ENCODE measurements at places on chromosomes 7 and 10. TPM values are rescaled to one million over a fixed set of nuclear protein-coding genes. Genes with fewer than 3 reads are reported as not detected.

TMEM178B gene
- 4.0 TPM for total RNA-seq

ATOH7 gene
- not detected for total RNA-seq

FHIP2A gene
- 7.9 TPM for total RNA-seq

DNA sequence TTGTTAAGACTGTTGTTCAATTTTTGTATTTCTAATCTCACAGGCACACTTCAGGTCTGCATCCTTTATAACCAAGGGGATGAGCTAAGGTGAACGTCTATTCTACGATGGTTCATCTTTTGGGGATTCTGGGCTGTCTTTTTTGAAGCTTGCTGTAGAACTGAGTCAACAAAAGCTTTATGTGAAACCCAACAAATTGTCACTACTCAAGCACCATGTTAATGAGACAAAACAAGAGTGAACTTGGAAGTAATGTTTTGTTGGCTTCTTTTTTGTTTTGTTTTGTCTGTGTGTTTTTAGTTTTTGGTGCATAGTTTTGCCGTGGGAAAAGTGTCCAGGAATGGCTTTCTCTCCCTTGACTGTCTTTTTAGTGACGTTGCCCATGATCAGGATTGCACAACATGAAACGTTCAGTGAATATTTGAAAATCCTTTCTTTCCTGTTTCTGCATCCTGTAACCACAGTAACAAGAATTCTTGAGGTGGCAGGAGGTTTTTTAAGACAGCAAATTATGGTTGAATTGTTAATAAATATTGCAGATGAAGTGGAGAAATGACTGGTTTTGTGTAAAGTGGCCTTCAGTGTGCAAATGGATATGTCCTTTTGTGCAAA lies 65.6 kb downstream of the WIPF3 start:
- no peak for ATAC-seq

GRCh38 chr10:102779680-102780526 lies 36.2 kb downstream of the WBP1L start:
- ATAC-seq = no peak

- ATAC-seq = peak; percentile 94
Observed at GRCh38 chr7:127667017-127667670, 15.2 kb downstream of the SND1 start.

DNA sequence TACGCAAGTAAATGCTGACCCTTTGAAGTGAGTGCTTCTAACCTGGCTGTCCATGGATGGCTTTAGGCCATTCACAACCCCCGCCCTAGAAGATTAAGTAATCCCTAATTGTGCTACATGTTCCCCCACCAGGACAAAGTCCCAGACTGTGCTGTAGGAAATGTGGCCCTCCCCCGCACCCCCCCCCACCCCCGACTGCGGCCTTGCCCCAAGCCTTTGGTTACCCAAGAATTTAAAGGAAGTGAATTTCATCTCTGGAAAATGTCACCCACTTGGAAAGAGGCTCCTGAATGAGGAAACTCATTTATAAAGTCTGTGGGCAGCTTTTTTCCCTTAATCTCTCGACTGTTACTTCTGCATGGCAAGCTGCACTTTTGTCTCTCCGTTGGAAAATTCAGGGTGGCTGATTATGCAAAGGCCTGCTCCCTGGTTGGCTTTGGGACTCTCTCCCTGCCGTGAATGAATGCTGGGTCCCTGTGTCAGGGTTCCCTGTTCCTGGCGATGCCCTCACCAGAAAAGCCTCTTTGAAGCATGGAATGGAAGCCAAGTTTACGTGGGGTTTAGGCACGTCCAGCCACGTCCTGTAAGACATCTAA lies 31.4 kb upstream of the AQP1 start:
- ATAC-seq = no peak

DNA sequence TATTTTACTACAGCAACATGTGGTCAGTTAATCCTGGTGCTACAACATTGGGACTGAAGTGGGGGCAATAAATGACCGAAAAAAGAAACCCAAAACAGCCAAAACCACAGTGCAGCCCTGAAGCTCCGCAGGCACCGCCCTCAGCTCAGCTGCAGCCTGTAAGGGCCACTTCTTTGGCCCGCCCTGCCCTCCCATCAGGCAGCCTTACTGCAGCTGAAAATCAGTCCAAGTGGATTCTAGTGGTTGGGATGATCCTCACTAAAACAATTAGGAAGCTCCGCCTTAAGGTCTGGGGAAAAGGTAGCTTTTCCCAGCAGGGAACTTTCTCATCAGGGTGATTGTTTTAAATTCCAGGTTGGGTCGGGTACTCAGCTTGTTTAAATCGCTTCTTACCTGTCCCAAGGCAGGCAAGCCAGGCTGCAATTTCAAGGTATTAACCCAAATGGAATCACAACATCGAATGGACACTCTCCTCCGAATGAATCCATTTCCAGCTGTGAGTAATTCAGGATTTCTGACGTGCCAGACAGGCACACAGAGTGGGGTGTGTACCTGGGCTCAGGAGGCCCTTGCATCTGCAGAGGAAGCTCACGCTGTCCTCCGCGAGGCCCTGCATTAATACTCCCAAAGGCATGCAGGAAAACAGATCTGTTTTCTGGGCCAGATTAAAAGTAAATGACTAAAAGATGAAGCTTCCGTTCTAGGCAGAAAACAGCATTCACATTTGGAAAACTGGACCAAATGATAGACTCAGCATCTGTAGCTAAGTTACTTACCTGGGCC lies 104.3 kb downstream of the CREB5 start:
- ATAC-seq = no peak

DNA sequence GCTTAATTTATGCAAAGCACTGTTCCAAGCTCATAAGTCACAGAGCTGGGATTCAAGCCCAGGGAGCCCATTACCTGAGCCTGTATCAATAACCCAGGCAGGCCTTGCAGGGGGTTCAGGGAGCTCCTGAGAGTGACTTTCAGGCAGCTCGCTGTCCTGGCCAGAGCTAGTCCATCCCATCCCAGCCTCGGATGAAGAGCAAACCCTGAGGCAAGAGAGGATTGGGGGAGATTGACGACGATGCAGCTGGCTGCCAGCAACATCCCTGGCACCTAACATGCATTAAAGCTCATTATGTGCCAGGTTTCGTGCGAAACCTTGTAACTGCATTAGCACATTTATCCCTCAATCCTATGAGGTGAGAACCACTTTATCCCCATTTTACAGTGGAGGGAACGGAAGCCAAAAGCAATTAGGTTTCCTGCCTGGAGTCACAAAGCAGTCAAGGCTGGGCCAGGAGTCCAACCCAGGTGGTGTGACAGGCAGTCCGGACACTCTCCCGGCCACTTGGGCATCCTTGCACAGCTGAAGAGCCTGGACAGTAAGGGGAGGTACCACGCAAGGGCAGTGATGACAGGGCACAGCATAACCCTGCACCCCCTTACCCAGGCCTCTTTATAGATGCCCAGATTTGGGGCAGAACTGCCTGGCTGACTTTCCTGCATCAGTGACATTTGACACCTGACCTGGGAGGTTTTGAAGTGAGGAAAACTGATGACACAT lies 129.8 kb upstream of the CHST15 start:
- ATAC-seq = no peak

- no peak for ATAC-seq
Observed at GRCh38 chr7:2608921-2609411, 22.8 kb upstream of the TTYH3 start.

- peak; percentile 92 for ATAC-seq
Observed at GRCh38 chr10:80477813-80478212, 23.7 kb downstream of the TSPAN14 start.

DNA sequence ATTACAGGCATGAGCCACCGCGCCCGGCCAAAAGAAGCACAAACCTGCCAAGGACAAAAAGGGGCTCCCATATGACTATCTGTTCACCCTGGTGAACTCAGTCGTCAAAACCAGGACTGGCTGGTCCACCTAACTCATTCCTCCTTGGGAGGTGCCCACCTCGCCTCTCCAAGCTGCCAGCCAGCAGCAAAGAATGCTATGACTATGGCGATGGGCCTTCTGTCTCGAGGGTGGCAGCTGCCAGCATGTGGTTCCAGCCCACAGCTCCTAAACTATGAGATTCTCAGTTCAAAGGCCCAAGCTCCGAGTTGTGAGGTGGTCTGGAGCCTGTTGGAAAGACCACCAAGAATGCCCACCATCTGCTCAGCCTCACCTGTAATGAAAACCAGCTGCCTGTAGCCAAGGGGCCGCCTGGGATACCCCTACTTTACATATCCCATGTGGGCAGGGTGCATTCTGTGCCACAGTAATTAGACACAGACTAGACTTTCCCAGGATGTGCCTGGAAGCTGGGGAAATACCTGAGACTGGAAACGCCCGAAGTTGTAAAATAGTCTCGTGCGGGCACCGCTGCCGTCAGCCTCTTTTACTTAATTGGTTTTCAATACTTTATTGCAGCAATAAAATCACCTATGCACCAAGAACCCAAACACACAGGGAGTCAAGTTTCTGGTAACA lies 71.1 kb downstream of the ZRANB1 start:
- ATAC-seq = no peak

GRCh38 chr7:154592388-154592787 lies 410.5 kb downstream of the PAXIP1 start:
- no peak for ATAC-seq

GRCh38 chr7:134567368-134567767 lies 18.5 kb downstream of the AKR1B15 start:
- no peak for ATAC-seq

DNA sequence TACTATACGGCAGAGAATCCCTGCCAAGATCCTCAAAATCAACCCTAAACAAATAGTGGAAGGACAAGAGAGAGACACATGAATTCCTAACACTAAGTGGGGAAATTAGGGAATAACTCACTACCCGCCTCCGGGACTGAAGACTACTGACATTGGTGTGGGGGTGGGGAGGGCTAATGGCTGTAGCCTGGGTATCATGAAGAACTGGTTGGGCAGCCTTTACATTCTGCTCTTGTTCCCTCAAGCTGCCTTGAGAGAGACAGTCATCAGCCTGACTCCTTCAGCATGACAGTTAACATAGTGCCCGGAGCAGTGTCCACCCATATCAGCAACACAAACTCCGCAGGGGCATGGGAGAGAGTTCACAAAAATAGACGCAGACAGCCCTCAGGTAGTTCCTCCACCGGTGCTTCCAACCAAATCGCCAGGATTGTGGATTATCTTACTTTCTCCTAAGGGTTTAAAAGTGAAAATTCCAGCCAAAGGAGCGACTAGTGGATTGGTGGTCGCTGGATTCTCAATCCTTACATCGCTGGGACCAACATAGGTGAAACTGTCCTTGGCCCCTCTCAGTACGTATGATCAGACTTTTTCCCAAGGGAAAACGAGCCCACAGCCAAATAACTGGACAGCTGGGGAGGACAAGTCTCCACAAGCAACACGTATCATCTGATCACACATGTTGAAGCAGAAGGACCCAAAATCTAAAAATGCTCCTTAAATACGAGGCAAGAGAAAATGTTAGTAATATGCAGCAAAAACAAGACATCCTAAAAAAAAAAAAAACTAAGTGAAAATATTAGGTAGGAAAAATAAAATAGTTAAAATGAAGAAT lies 22.6 kb downstream of the TMEM254 start:
- ATAC-seq = peak; percentile 92

DNA sequence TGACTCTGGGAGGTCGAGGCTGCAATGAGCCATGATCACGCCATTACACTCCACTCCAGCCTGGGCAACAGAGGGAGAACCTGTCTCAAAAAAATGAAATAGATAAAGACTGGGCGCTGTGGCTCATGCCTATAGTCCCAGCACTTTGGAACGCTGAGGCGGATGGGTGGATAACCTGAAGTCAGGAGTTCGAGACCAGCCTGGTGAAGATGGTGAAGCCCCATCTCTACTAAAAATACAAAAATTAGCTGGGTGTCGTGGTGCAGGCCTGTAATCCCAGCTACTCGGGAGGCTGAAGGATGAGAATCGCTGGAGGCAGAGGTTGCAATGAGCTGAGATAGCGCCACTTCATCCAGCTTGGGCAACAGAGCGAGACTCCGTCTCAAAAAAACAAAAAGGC lies 1.1 kb upstream of the DDX21 start:
- ATAC-seq = no peak

GRCh38 chr10:12704488-12704887 lies 297.0 kb downstream of the CCDC3 start:
- no peak for ATAC-seq

GRCh38 chr10:78260680-78261079 lies 227.0 kb downstream of the RPS24 start:
- no peak for ATAC-seq

DNA sequence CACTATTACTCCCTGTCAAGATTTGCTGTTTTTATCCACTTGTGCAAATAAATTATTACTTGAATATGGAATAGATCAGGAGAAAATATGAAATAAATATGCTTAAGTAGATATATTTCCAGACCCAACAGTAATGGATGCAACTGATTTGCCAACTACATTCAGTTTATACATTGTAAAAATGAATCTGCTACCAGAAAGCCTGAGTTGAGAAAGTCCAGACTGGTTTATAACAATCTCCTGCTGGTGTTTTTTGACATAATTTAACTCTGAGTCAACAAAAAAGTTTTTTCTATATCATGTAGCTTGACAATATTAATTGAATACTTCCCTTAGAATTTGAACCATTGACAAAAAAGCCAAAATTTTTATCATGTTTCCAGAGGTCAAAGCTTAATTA lies 265.8 kb upstream of the SEMA3D start:
- no peak for ATAC-seq

- no peak for ATAC-seq
Observed at GRCh38 chr7:28142650-28143049, 37.9 kb downstream of the JAZF1 start.

GRCh38 chr7:113209449-113210203 lies 91.3 kb upstream of the SMIM30 start:
- ATAC-seq = no peak

Data from esophagus mucosa (tissue), 1 donor.